ENCODE measurements at places on chromosomes 1 and 21. TPM values are rescaled to one million over a fixed set of nuclear protein-coding genes. Genes with fewer than 3 reads are reported as not detected.

DNA sequence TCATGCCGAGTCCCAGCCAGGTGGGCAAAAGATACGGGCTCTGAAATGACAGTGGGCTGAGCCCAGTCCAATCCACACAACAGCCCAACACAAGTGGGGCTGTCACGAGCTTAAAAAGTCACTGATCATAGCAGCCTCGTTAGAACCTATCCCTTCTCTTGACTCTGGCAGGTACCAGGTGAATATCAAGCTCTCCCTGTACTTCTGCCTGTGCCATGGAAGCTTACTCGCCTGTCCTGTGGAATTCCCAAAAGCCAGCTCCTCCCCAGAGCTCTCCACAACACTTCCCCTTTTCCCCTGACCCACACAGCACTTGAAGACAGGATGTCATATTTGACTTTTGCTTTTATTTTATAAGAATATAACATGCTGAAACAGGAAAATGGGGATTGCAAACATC is 5.9 kb downstream of the RGS16 start:
- no peak for DNase-seq

DNA sequence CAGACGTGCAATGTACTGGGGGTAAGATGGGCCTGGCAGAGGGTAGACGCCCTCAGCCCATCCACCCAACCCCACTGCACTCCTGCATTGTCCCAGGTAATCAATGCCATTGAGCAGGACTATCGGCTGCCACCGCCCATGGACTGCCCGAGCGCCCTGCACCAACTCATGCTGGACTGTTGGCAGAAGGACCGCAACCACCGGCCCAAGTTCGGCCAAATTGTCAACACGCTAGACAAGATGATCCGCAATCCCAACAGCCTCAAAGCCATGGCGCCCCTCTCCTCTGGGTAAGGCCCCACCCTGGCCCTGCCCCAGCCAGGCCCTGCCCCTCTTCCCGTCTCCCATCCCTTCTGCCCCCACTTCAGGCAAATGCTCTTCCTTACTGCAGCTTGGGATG is 62.4 kb downstream of the LACTBL1 start:
- DNase-seq: no peak

GRCh38 chr1:26921126-26921539 is 410 bp upstream of the NUDC start:
- no peak for DNase-seq

- no peak for DNase-seq
Observed at GRCh38 chr21:39911286-39912199, 44.3 kb downstream of the PCP4 start.

PKP1 gene
- total RNA-seq: 0.34 TPM

RAB42 gene
- 8.8 TPM for total RNA-seq

SLC44A5 gene
- 0.91 TPM for total RNA-seq

DNA sequence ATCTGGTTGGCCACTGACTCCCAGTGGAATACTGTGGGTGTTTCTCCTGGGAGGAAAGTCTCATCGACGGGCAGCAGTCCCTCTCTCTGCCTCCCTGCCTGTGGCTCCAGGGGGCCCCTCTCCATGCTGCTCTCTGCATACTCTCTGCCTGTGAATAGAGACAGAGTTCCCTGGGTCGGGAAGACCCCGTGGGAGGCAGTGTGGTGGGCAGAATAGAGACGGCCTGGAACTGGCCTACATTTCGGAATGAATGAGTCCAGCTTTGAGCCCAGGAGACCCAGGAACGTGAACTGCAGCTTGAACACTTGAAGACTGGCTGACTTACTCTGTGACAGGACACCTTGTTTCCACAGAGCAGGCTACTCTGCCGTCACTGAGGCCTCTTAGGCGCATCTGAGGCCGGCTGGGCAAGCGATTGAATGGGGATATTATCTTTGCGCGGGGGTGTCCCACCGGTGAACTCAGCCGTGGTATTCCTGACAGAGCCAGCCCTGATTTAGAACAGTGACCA is 64.0 kb downstream of the KIF21B start:
- DNase-seq: no peak

CYP4A22 gene
- not detected for total RNA-seq

DNA sequence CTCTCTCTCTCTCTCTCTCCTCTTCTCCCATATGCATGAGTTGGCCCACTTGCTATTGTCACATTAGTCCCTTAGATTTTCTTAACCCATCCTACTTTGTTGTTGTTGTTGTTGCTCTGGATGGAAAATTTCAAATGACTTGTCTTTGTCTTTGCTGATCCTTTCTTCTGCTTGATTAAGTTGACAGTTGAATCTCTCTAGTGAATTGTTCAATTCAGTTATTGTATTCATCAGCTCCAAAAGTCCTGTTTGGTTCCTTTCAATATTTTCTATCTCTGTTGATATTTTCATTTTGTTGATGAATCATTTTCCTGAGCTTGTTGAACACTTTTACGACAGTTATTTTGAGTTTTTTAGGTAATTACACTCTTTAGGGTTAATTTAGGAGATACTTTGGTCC is 18.8 kb upstream of the SLC35D1 start:
- no peak for DNase-seq

DNA sequence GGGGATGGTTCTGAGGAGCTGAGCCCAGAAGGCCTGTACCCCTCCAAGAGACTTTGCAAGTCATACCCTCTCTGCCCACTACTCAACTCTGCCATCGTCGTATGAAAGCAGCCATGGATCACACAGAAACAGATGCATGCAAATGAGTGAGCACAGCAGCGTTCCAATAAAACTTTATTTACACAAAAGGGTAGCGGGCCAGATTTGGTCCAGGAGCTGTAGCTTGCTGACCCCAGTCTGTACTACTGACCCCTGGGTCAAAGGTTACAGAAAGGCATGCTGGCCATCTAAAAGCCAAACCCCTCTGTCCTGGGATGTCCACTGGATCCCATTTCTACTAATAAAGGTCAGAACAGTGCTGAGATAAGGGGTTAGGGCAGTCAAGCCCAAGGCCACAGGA is 8.8 kb upstream of the AGTRAP start:
- DNase-seq: no peak

DNA sequence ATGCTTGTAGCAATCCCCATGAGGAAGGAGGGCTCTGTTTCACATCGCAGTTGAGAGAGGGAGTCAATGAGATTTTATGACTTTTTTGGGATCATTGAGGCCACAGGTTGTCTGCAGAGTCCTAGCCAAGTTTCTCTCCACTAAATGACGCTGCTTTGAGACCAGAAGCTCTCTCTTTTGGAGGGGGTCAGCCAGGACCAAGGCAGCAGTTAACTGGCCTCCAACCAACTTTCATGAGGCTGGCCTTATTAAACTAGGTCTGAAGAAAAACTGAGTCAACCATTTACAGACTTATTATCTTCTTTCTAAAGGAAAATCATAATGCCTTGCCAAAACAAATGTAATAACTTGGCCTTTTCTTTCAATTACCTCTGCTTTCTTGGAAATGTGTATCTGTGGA is 8.6 kb downstream of the WLS start:
- DNase-seq: no peak

- DNase-seq: no peak
Observed at GRCh38 chr21:34704119-34704518, 35.3 kb downstream of the CLIC6 start.

DNA sequence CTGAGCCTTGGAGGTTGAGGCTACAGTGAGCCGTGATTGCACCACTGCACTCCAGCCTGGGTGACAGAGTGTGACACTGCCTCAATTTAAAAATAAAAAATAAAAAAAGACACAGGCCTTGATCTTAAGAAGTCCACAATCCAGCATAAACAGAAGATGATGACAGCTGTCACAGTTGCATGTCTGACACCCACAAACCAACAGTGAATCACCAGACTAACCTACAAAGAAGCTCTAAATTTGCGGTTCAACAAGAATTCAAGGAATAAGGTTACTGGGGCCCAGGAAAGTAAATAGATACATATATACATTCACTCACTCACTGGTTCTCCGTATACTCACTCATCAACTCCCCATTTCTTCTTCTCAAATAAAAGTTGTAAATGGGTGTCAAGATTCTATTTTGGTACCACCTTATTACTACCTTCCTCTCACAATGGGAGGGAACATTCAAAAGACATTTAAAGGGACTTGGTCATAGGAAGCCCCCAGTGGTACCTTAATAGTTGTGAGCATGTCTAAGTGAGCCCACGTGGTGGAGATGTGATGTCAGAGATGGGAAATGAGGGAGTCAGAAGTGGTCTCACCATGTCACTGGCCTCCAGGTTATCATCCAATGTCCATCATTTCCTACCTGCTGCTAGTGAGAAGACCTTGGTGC is 66.9 kb upstream of the PRDX6 start:
- peak; percentile 73 for DNase-seq

BATF3 gene
- total RNA-seq: 12.4 TPM

DNA sequence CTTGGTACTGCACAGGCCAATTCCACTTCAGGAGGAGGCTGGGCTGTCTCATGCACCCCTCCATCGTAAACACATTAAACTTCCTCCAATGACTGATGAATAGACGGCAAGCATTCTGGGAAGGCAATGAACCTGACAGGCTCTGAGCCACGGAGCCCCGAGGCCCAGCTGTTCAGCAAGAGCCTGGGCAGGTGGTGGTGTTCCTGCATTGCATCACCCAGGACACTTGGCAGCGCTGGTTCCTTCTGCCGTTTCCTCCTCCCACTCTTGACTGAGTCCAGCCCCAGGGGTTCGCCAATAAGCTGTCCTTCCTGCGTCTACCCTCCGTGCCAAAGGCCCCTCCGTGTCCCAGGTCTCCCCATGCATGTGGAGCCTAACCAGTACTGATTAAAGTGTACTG is 109.8 kb downstream of the JAK1 start:
- no peak for DNase-seq
